Muscle of leg (tissue), 16 donors: ENCODE measurements at places on chromosomes 5 and 9. TPM values are rescaled to one million over a fixed set of nuclear protein-coding genes. Genes with fewer than 3 reads are reported as not detected.

DNA sequence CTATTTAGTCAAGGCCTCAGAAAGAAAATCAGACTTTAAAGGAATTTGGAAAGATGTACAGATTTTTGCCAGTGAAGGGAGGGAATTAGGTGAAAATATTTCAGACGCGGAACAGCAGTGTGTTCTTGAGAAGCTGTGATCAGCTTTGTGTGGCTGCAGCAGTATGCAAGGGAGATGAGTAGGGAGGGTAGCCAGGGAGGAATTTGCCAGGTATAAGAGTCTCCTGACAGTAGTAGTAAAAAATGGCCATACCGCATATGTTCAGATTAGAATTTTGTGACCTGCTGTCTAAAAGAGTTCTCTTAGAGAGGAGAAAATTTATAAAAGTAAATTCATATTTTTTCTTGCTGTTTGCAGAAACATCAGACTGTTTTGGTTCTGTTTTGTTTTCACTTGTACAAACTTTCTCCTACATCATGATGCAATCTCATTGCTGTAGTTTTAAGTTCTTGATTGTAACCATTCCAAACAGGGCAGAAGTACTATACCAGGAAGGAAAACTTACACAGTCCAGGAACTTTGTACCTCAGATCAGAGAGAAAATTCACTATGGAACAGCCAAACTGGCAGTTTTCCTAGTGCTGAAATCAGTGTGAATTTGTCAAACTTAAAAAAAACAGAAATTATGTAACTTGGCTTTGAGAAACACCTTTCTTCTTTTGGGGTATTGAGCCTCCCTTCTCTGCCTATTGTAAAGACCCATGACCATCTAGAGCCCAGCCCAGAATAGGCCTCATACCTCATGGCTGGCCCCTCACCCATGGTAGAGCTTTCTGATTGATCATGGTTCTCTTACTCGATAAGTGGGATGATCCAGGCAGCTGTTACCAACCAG, 78.4 kb upstream of the NR3C1 start:
- H3K4me1 ChIP-seq = no peaks in the 10 kb centered on the region
- H3K27me3 ChIP-seq = no peaks in the 10 kb centered on the region
- no peaks in the 10 kb centered on the region for H3K36me3 ChIP-seq
- H3K4me3 ChIP-seq = no peak overlapping the region
- peak; percentile 74 for DNase-seq
- H3K27ac ChIP-seq = no peak overlapping the region

DNA sequence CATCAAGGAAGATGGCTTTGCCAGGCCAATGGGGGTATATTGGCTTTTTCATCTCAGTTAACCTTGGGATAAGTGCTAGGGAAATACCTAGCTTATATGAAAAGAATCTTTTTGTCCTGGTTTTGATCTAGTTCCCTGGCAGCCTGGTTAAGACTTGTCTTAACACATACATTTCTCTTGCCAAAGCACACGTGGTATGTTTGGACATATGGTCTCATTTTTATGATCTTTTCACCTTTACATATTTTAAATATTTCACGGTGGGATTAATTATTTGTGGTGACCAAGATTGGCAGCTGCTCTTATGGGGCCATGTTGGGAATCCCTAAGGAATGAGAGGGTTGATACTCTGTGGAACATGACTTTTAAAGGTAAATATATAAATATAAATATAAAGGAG, 312.5 kb downstream of the NPR3 start:
- H3K27me3 ChIP-seq = no peaks in the 10 kb centered on the region
- DNase-seq = no peak
- H3K4me3 ChIP-seq = no peak overlapping the region

DNA sequence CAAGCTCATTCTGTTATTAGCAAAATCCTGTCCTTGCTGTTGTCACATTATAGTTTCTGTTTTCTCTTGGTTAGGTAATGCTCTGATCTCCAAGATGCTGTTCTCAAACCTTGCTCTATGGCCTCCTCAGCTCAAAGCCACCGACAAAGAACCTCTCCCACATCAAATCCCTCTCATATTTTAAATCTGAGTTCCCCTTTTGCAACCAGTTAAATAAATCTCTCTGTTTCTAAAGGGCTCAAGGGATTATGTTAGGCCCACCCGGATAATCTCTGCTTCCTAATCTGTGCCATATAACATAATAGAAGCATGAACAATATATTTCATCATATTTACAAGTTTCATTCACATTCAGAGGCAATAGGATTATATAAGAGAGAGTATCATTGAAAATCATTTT, 286.0 kb downstream of the CYLC2 start:
- H3K4me3 ChIP-seq = no peak overlapping the region
- no peak overlapping the region for H3K27ac ChIP-seq
- no peak for DNase-seq
- no peaks in the 10 kb centered on the region for H3K27me3 ChIP-seq
- H3K36me3 ChIP-seq = no peaks in the 10 kb centered on the region

DNA sequence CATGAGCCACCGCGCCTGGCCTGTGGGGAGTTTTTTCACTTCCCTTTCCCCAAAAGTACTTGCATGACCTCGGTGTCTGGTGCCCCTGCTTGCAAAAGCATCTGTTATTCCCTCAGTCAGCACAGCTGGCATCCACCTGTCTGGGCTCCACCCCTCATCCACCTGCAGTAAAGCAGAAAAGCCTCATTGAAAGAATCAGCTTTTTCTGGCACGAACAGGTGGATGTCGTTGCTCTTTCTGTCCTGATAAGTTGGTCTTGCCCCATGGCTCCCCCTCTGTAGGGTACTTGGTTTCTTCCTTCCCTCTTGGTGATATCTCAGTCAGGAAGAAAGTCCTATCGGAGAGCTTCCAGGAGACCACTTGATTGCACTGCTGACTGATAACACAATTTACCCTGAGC, 37.4 kb downstream of the WWC1 start:
- H3K27ac ChIP-seq = no peak overlapping the region
- no peak overlapping the region for H3K4me3 ChIP-seq
- DNase-seq = no peak
- H3K36me3 ChIP-seq = no peaks in the 10 kb centered on the region
- no peaks in the 10 kb centered on the region for H3K4me1 ChIP-seq
- no peaks in the 10 kb centered on the region for H3K27me3 ChIP-seq

DNA sequence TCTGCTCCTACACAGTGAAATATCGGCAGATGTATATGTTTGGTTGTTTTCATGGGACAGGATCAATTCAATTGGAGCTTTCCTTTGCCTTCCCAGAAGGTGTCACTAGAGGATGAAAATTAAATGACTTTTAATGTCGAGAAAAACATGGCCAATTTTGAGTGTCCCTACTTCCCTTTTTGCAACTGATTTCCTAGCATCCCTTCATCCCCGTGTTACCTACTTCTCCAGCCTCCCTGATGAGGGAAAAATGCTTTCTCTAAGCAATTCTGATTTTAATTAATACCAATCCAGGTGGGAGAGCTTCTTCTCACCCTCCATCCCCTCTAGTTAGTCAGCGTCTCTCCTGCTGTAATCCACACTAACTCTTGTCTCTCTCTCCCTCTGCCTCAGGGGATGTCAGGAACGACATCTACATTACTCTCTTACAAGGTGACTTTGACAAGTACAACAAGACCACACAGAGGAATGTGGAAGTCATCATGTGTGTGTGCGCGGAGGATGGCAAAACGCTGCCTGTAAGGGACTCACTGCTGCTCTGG, 64.9 kb downstream of the DOCK2 start:
- H3K27me3 ChIP-seq = peaks cover 2% of the 10 kb centered on the region
- no peak overlapping the region for H3K27ac ChIP-seq
- no peak overlapping the region for H3K4me3 ChIP-seq
- peak; percentile 71 for DNase-seq
- peaks cover 3% of the 10 kb centered on the region for H3K4me1 ChIP-seq

GRCh38 chr9:99253134-99253533, 31.1 kb downstream of the SEC61B start:
- H3K27ac ChIP-seq = no peak overlapping the region
- H3K4me3 ChIP-seq = no peak overlapping the region
- peaks cover 16% of the 10 kb centered on the region for H3K4me1 ChIP-seq

- H3K27ac ChIP-seq = no peak overlapping the region
- no peak overlapping the region for H3K4me3 ChIP-seq
- H3K4me1 ChIP-seq = no peaks in the 10 kb centered on the region
- H3K27me3 ChIP-seq = no peaks in the 10 kb centered on the region
- DNase-seq = no peak
Observed at GRCh38 chr5:121053055-121053985, 589.2 kb downstream of the PRR16 start.

GRCh38 chr9:127880143-127880542, 2.7 kb upstream of the AK1 start:
- no peak for DNase-seq
- H3K36me3 ChIP-seq = peaks cover 17% of the 10 kb centered on the region

DNA sequence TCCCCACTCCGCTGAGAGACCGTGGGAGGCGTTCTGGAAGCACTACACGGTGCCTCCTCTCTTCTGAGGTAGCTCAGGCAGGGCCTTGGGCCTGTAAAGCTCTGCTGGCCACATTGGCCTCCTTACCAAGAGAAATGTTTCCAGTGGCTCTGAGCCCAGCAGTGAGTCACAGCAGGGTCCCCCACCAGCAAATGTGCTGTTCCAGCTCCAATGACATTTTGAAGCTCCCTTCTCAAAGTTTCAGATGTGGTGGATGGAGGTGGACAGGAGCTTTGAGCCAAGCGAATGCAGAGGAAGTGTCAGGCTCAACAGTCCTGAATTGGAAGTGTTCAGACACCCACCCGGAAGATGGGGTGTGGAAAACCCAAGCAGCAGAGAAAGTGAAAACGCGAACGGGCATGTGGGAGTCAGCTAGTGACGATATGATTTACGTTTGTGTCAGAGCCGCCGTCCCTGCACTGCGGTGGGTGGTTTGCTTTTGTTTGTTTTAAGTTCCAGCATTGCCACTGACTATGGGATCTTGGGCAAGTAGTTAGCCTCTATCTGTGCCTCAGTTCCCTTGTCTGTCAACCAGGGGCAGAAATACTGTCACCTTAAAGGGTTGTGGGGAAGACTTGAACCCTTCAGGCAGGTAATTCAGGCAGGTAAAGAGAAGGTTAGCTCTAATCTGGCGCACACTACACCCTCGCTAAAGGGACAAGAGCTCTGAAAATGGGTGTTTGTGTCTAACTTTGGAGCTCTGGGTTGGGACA, 38.2 kb downstream of the C5orf15 start:
- no peaks in the 10 kb centered on the region for H3K36me3 ChIP-seq
- peak; percentile 21 for DNase-seq
- no peak overlapping the region for H3K4me3 ChIP-seq
- no peak overlapping the region for H3K27ac ChIP-seq
- peaks cover 4% of the 10 kb centered on the region for H3K4me1 ChIP-seq
- H3K27me3 ChIP-seq = no peaks in the 10 kb centered on the region

DNA sequence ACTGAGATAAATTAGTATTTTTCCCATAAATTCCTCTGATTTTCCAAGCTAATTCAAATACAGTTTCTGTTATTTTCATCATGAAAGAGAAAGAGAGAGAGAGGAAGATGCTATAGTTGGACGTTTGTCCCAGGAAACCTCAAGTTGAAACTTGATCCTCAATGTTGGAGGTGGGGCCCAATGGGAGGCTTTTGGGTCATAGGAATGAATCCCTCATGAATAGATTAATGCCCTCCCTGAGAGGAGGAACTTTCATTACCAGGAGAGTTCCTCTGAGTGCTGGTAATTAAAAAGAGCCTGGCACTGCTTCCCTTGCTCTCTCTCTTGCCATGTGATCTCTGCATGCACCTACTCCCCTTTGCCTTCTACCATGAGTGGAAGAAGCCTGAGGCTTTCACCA, 189.9 kb upstream of the SMC2 start:
- H3K4me1 ChIP-seq = no peaks in the 10 kb centered on the region
- no peak overlapping the region for H3K27ac ChIP-seq
- no peaks in the 10 kb centered on the region for H3K27me3 ChIP-seq
- DNase-seq = no peak
- no peak overlapping the region for H3K4me3 ChIP-seq

GRCh38 chr5:28523888-28524635, 1485.7 kb upstream of the CDH9 start:
- no peaks in the 10 kb centered on the region for H3K27me3 ChIP-seq
- H3K36me3 ChIP-seq = no peaks in the 10 kb centered on the region
- H3K4me1 ChIP-seq = no peaks in the 10 kb centered on the region
- peak; percentile 45 for DNase-seq
- H3K4me3 ChIP-seq = no peak overlapping the region

- no peak overlapping the region for H3K27ac ChIP-seq
- H3K4me1 ChIP-seq = peaks cover 3% of the 10 kb centered on the region
- H3K4me3 ChIP-seq = no peak overlapping the region
- no peak for DNase-seq
- no peaks in the 10 kb centered on the region for H3K27me3 ChIP-seq
- H3K36me3 ChIP-seq = no peaks in the 10 kb centered on the region
Observed at GRCh38 chr5:68641211-68641610, 425.7 kb downstream of the PIK3R1 start.

DNA sequence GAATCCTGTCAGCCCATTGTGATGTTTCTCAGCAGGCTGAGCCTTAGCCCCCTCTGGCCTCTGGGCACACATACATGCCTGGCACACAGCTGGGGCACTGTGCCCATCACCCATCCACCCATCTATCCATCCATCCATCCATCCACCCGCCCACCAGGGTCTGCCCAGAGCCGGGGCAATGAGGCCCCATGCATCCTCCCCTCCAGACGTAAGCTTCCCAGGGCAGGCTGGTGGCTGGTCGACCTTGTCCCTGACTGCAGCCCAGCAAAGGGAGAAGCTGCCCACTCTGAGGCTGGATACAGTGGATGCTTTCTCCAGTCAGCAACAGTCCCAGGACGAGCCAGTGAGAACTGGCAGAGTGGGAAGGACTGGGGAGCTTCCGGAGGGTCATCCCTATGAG, 21.1 kb upstream of the SLC25A51 start:
- DNase-seq = no peak
- H3K4me1 ChIP-seq = peaks cover 28% of the 10 kb centered on the region
- no peaks in the 10 kb centered on the region for H3K36me3 ChIP-seq

GRCh38 chr9:3804103-3804502, 278.3 kb upstream of the RFX3 start:
- H3K36me3 ChIP-seq = no peaks in the 10 kb centered on the region
- H3K4me3 ChIP-seq = no peak overlapping the region
- H3K27me3 ChIP-seq = no peaks in the 10 kb centered on the region
- DNase-seq = no peak
- H3K4me1 ChIP-seq = no peaks in the 10 kb centered on the region

GRCh38 chr5:135993335-135993879, 35.4 kb upstream of the TGFBI start:
- H3K27me3 ChIP-seq = no peaks in the 10 kb centered on the region
- no peaks in the 10 kb centered on the region for H3K36me3 ChIP-seq
- no peak overlapping the region for H3K4me3 ChIP-seq
- H3K4me1 ChIP-seq = peaks cover 30% of the 10 kb centered on the region
- peak; percentile 89 for DNase-seq
- H3K27ac ChIP-seq = peak overlapping the region; percentile 89

DNA sequence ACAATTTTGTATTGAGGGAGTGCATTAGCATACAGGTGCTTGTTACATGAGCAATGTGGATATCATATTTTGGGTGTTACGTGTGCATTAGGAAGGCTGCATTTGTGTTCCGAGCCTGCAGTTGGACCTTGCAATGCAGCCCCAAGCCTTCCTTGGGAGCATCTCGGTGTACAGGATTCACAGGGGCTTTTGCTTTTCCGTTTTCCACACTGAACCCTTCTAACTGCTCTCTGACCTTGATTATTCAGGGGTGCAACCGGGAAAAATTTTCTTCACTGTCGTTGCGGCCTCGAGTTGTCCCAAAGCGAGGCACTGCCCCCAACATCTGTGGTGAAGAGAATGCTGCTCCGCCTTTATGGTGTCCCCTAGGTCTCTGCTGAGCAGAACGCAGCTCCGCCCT, 80.1 kb upstream of the PLEKHG4B start:
- H3K4me3 ChIP-seq = no peak overlapping the region
- H3K4me1 ChIP-seq = no peaks in the 10 kb centered on the region
- H3K27me3 ChIP-seq = no peaks in the 10 kb centered on the region
- peak; percentile 65 for DNase-seq
- H3K27ac ChIP-seq = no peak overlapping the region

ZNF354C gene
- 11.0 TPM for total RNA-seq

FGD3 gene
- total RNA-seq = 2.8 TPM

PGM5 gene
- 61.0 TPM for total RNA-seq

CNTNAP3 gene
- 2.9 TPM for total RNA-seq

FOXD4L5 gene
- total RNA-seq = 0.13 TPM

TMEM252 gene
- 0.09 TPM for total RNA-seq

SLC4A9 gene
- 0.04 TPM for total RNA-seq

C1QTNF2 gene
- total RNA-seq = 26.8 TPM
